A172 (cell line): ENCODE measurements at places on chromosomes 1 and 21. TPM values are rescaled to one million over a fixed set of nuclear protein-coding genes. Genes with fewer than 3 reads are reported as not detected.
A peak's percentile ranks its signal among the peaks of the same experiment; 100 is the strongest.

Gene DMBX1
- 0.89 and 1.3 TPM in 2 replicates for total RNA-seq

Gene ADARB1
- 13.3 and 15.7 TPM in 2 replicates for total RNA-seq

Gene SLC2A5
- not detected in 2 replicates for total RNA-seq

Gene SPRR2A
- total RNA-seq = not detected in 2 replicates

Gene RNF115
- total RNA-seq = 19.9 and 23.1 TPM in 2 replicates

Gene NBPF12
- total RNA-seq = 4.9 and 6.2 TPM in 2 replicates

DNA sequence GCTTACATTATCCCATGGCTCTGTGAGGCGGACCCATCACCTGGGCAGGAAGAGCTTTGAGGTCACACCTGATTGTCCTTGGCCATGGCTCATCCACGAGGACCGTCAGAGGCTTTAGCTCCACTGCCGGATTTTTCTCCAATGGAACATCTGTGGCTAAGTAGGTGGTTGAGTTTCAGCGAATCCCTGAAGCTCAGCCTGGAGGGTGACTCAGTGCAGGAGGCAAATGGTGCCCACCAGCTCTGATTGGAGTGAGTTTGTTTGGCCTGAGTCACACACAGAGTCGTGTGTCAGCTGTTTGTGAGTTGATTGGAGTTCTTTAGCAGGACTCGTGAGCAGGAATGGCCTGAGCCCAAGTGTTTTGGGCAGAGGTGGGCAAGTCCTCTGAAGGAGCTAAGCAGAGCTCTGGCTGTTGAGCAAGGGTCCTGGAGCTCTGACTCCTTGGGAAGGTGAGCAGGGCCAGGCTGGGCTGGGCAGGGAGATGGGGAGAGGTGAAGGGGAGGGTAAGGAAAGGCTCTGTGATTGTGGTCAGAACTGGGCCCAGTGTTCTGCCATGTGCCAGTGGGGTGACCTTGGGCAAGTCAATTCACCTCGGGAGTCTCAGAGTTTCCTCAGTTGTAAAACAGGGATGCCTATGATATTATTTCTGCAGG, 2.0 kb downstream of the SLC6A17 start:
- peak; percentile 51 for DNase-seq

DNA sequence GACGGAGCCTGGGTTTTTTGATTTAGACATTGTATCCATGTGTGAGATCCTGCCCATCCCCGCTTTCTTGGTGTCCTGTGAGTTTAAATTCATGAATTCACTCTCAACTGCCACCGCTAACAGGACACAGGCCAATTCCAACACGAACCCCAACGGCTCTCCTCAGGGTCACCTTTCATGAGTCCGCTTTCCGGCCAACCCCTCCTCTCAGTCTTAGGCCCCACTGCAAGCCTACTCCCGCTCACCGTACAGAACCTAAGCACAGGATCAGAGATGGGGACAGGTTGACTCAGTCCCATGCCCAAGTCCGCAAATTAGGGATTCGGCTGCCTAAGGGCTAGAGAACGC, 238 bp upstream of the SCP2 start:
- no peak for DNase-seq

DNA sequence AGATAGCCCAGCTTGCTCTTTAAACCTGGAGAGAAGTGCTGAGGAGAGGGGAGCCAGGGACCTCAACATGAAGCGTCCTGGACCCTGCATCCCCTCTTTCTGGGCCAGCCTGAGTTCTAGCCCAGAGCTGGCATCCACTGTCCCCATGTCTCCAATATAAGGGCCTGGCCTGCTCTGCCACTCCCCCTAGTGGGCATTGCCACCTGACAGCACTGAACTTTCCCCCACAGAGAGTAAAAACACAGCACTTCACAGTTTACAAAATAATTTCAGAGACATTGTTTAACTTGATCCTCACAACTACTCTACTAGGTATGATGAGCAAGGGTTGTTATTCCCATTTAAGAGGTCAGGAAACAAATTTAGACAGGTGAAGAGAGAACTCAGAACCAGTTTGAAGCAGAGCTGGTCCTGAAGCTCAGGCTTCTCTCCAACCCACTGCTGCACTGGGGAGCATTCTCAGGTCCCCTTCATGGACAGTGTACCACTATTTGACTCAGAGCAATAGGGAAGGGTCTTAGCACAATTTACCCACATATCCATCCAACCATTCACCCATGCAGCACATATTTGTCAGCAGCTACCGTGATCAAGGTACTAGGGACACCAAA, 151.2 kb downstream of the DMRTA2 start:
- no peak for DNase-seq

DNA sequence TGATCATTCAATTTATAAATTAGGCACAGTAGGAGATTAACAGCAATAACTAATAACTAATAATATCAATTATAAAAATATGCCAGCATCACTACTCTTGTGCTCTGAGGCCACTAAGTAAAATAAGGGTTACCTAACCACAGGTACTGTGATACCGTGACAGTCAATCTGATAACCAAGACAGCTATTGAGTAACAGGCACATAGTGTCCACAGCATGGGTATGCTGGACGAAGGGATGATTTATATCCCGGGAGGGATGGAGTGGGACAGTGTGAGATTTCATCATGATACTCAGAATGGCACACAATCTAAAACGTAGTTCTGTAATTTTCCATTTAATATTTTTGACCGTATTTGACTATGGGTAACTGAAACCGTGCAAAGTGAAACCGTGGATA, 39.4 kb downstream of the CD46 start:
- no peak for DNase-seq

DNA sequence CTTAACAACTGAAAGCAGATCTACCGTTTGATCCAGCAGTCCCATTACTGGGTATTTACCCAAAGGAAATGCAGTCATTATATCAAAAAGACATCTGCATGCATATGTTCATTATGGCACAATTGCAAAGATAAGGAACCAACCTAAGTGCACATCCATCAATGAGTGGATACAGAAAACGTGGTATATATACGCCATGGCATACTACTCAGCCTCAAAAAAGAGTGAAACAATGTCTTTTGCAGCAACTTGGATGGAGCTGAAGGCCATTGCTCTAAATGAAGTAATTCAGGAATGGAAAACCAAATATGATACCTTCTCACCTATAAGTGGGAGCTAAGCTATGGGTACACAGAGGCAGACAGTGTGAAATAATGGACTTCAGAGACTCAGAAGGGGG, 169.3 kb downstream of the ZBTB18 start:
- no peak for DNase-seq

- DNase-seq = no peak
Measured at GRCh38 chr1:201666102-201666501, 127.2 kb downstream of the NAV1 start.

GRCh38 chr1:226638001-226638601, 89.5 kb downstream of the STUM start:
- no peak for DNase-seq

GRCh38 chr1:31802190-31803150, 13.4 kb downstream of the SPOCD1 start:
- DNase-seq = no peak
